ENCODE measurements at places on chromosomes 16 and 17.

GRCh38 chr17:28497931-28498330 is 8.2 kb upstream of the FOXN1 start:
- no peak for DNase-seq

DNA sequence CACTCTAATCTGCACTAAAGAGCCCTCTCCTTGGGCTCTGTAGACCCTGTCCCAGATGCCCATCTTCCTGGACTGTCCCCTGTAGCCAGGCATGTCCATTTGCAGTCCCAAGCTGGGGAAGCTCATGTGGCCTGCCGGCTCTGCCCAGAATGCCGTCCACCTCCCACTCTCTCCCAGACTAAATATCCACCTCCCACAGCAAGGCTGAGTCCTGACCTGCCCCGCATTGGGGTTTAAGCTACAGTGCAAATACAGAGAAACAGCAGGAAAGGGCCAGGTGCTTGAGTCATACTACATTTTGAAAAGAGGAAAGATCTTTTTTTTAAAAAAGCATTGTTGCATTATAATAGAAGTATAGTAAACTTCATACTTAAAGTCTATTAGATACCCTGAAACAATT is 3.0 kb downstream of the ST6GALNAC2 start:
- no peak for DNase-seq

- no peak for DNase-seq
These were observed 19.8 kb downstream of the HNF1B start for GRCh38 chr17:37725021-37725595.

DNA sequence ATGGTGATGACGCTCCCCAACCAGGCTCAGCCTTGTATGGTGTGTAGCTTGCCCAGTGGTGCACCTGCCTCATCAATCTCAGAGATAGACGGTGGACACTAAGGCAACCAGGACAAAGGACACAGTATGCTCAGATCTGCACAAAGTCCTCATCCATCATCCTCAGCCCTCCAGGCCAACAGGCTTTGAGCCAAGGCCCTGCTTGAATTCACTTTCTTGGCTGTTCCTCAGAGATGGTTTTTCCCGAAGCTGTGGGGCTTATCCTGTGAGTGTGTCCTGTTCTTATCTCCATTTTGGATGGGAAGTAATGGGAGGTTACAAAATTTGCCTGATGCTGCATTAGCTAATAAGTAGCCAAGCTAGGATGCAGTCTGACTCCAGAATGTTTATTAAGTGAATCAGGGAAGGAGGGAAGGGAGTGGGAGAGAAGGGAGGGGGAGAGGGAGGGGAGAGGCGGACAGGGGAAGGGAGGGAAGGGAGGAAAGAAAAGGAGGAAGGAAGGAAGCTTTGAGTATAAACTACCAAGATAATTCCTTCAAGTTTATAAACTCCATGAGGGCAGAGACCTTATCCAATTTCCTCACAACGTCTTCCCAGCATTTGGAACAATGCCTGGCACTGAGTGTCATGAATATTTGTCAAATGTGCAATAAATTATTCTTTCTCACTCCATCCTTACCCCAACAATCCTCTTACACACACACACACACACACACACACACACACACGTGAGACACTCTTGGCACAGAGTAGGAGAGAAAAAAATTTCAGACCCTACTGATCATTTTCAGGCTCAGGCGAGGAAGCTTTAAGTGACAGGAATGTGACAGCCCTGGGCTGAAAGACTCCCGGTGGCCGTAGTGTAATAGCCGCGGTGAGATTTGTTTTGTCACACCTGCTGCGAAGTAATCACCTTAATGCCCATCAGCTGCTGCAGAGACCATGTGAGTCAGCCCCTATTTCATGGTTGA is 84.3 kb downstream of the BMERB1 start:
- DNase-seq, result no peak

GRCh38 chr16:57960826-57961472 is 10.0 kb downstream of the CNGB1 start:
- no peak for DNase-seq
